Left renal pelvis (tissue), 4 donors: ENCODE measurements at places on chromosomes 1 and 21. TPM values are rescaled to one million over a fixed set of nuclear protein-coding genes. Genes with fewer than 3 reads are reported as not detected.

The FCER1A gene
- polyA plus RNA-seq, result 0.82 TPM

The UMODL1 gene
- polyA plus RNA-seq, result 0.08 TPM

The PLEKHN1 gene
- polyA plus RNA-seq, result 0.90 TPM

The RNU1-4 gene
- polyA plus RNA-seq, result not detected

The KCNH1 gene
- 0.34 TPM for polyA plus RNA-seq

The FMO5 gene
- polyA plus RNA-seq, result 5.6 TPM

The SDC3 gene
- polyA plus RNA-seq, result 41.5 TPM

The RIMKLA gene
- polyA plus RNA-seq, result 0.60 TPM

DNA sequence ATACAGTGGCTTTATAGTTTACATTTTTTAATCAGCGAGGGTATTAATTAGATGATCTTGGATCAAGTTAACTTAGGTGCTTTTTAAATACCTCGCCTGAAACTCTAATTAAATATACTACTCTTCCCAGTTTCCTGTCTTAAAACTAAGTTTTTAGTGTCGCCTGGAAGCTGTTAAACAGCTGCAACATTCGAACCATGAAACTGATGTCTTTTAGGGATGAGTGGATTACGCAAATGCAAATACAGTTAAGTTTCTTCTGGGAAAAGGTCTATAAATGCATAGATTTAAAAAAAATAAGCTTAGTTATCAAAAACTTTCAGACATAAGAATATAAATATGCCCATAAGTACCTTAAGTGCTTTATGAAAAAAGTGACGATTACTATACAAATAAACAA lies 228.3 kb downstream of the PTPRC start:
- DNase-seq, result no peak

GRCh38 chr21:42466700-42467099 lies 29.3 kb downstream of the RSPH1 start:
- no peak for DNase-seq

DNA sequence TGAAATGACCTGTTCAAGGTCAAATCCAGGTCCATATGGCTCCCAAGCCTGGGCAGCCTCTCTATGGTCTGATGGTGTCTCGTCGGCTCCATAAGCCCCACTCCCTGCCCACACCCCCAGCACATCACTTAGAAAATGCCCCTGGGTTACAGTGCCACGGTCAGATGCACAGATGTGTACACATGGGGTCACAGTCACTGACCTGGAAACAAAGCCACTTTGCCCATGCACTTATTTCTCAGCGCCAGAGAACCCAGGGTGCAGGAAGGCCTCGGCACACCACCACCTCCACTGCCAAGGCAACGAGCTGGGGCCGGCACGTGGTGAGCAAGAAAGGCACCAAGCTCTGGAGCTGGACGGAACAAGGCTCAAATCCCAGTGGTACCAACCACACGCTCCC lies 24.7 kb downstream of the IFFO2 start:
- no peak for DNase-seq

- DNase-seq, result no peak
These were observed 11.3 kb upstream of the SEC16B start for GRCh38 chr1:177981200-177981599.

DNA sequence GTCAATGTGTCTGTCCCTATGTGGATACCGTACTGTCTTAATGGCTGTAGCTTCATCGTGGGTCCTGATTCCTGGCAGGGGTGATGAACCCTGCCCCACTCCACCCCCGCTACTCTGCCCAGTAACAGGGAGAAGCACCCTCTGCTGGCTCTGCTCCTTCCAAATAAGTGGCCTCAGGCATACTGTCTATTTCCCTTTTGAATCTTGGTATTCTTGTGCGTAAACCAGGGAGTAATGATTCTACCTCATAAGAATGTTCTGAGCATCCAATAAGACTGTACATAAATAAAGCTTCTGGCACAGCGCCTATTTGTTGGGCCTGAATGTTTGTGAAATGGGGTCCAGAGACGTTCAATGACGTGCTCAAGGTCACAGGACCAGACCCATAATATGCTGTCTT lies 35.2 kb upstream of the CTPS1 start:
- DNase-seq, result no peak

- DNase-seq, result no peak
These were observed 29.5 kb downstream of the ARHGEF16 start for GRCh38 chr1:3483801-3484444.

DNA sequence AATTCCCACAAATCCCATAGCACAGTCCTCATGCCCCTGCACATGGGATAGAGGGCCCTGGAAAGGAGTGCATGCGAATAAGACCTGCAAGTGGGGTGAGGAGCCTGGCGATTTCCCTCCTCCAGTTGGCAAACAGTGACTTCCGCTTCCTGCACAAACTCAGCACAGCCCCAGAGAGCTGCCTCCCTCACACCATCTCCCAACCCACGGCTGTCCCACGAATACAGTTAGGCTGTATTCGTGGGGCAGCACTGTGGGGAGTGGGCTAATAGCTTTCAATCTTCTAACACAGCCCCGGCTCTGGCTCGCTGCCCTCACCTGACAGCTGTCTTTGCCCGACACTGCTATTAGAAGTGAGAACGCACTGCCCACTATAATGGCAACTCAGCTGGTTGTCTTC lies 28.2 kb upstream of the CNTN2 start:
- no peak for DNase-seq

- no peak for DNase-seq
These were observed 13.4 kb downstream of the OR2T1 start for GRCh38 chr1:248416226-248416625.

GRCh38 chr1:157597959-157598667 lies at the start of gene FCRL4:
FCRL4 (minus strand) TSS chr1:157598085; CDS start chr1:157597944, 141 bp downstream.
- DNase-seq, result no peak
